Central memory CD4-positive, alpha-beta T cell (primary cell): ENCODE measurements at places on chromosomes 3 and 15.
A peak's percentile ranks its signal among the peaks of the same experiment; 100 is the strongest.

DNA sequence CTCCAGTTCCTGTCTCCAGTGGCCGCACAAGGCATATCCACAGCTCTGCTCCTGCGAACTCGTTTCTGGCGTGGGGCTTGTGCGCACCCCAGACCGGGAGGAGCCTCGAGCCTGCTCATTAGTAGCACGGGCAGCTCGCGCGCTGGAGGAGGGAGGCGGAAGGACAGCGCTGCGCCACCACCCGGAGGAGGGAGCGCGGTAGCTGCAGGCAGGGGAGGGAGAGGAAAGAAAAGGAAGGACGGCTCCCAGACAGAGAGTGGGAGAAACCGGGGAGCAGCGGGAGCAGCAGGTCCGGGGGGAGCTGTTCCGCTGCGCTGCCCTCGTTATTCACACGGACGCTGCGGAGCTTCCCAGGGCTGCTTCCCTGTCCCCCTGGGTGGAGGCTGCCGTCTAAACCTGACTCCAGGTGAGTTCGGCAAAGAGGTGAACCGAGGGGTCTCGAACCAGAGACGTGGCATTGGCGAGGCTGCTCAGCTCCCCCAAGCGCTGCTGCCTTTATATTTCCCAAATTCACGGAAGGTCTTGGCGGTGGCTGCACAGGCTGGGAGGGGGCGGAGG lies 121.3 kb upstream of the ZNF717 start:
- no peak for DNase-seq

GRCh38 chr3:106880206-106880605 lies 497.0 kb upstream of the CCDC54 start:
- no peak for DNase-seq

GRCh38 chr3:72634128-72634527 lies 214.1 kb downstream of the SHQ1 start:
- no peak for DNase-seq

GRCh38 chr3:81291586-81291985 lies 469.9 kb downstream of the GBE1 start:
- no peak for DNase-seq

DNA sequence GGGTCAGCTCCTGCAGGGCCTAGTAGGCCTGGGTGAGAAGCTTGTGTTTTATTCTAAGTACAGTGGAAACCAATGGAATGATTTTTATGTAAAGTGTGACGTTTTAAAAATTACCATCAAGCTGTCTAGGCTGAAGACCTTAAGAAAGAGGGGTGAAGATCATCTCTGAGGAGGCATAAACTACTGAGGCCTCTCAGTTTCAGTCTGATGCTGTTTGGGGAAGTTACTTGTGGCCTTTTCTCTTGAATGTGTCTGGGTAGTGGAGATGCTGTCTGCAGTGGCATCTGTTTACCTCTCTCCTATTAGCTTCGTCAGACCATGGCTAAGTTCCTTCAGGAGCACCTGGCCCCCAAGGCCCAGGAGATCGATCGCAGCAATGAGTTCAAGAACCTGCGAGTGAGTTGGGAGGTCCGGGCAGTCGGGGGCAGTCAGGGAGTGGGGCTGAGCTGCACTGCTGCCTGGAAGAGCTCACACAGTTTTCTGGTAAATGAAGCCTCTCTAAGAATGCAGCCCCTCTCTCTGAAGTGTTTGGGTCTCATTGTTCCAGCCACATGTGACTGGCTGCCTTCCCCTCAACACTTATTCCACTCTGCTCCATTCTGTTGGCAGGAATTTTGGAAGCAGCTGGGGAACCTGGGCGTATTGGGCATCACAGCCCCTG lies 1.9 kb downstream of the IVD start:
- DNase-seq = no peak

GRCh38 chr3:32041316-32041715 lies 59.8 kb downstream of the ZNF860 start:
- no peak for DNase-seq

DNA sequence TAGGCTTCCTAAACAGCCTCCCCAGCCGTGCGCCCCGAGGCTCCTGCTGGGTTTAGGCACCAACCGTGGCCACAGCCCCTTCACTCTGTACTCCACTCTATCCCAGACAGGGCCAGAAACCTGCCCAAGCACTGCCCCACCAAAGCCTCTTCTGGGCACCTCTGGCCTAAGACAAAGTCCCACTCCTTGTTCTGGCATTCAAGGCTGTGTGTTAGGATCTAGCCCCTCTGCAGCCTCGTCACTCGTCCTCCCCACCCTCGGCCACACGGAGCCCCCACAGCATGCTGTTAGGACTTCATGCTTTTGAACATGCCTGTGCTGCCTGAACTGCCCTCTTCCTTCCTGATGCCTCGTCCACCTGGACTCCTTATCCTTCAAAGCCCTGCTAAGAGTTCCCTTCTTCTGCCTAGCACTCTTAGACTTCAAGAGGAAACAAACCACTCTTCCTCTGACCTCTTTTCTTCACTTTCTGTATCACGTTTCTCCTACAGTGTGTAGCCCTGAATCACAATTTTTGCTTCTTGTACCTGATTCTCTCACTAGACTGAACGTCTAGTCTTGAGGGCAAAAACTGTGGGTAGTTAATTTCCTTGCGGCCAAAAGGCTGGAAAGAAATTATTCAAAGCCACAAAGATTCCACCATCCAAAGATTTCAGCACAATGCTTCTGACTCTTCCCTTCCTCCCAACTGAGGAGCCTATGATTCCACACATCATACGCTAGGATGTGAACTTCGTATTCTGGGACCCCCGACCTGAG lies 28.6 kb downstream of the WNT7A start:
- DNase-seq = no peak

- DNase-seq = no peak
Measured at GRCh38 chr15:53527996-53528395, 231.5 kb downstream of the WDR72 start.

GRCh38 chr3:122101646-122102045 lies 46.5 kb downstream of the CD86 start:
- peak; percentile 56 for DNase-seq

- DNase-seq = no peak
Measured at GRCh38 chr15:34359416-34359815, 7.6 kb downstream of the LPCAT4 start.

DNA sequence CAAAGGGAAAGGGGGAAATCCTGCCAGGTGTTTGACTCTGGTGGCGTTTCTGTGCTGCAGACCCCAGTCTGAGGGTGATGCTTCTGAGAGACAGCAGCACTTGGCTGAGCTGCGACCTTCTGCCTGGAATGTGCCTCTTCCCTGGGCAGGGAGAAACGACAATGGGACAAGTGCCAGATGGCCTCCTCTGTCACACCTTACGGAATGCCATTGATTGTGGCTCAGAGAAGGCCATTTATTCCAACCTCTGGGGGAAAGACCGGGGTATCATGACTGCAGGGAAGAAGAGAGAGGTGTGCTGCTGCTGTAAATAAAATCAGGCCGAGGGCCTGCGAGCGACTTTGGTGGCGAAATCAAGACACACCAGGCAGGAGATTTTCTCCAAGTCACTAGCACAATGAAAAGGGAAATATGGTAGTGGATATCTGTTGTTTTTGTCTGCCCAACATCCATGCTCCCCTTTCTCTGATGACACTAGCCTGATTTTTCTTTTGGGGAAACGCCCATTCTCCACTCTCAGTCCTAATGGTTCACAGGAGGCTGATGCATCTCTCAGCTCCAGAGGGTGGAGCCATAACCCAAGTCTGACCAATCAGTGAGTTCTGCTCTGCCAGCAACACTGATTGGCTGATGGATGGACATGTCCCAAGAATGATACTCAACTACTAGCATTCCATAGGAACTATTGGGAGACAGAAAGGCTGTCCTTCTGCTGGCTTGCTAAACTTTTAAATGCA lies 336.1 kb downstream of the FOXP1 start:
- DNase-seq = no peak

GRCh38 chr15:101088271-101088670 lies 163.6 kb downstream of the CHSY1 start:
- DNase-seq = no peak

DNA sequence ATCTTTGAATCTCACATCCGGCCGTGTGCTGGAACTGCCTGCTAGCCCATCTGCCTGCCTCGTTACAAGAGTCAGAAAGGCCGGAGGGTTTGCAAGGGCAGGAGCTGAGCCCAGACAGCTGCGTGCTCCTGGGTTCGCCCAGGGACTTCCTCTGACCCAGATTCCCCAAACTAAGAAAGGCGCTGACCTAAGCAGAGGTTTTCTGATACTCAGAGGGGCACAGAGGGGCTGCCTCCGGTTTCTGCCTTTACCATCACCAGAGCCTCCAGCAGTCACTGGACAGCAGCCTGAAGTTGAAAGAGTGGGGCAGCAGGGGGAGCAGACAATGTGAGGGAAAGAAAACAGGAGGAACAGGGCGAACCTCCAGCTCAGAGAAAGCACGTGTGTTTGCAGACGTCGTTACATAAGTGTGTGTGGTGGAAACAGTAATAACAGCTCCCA lies 33.4 kb upstream of the RAD18 start:
- DNase-seq = no peak

DNA sequence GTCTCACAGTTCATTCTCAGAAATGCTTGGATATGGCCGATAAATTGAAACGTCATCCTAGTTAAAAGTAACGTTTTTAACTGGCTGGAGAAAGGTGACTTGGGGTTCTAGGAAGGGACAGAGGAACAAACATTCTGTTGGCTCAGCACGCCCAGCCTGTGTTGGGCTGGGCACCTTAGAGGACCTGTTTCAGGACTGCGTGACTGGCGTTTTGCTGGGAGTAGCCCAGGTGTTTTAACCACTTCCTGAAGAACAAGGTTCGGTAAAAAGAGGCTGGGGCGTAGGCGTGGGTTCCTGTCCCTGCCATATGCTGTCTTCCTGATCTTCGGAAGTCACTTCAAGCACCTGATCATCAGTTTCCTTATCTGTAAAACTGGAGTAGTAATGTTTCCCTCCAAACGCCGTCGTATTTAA lies 1.1 kb upstream of the TLNRD1 start:
- DNase-seq = peak; percentile 69

- DNase-seq = no peak
Measured at GRCh38 chr3:39519103-39519502, 51.6 kb downstream of the MOBP start.

DNA sequence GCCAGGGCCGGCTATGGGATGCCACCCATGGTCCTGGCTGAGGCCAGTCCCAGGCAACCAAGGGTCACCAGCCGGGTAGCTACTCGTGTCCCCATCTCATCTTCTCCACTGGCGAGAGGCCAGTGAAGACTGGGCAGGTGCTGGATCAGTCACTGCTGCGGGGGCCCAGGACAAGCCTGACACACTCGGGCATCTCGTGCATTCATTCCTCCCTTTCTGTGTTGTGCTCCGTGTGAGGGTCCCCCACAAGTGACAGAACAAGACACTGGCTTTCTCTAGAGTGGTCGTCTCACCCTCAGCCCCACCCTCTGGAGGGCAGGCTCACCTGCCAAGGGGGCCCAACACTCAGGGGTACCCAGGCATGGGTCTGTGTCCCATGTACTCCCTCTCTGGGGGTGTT lies 48.4 kb downstream of the ROPN1B start:
- DNase-seq = no peak

GRCh38 chr3:197181741-197182140 lies 116.7 kb downstream of the DLG1 start:
- DNase-seq = no peak

- DNase-seq = no peak
Measured at GRCh38 chr15:78327466-78327865, 12.7 kb upstream of the CRABP1 start.

GRCh38 chr15:34804113-34804512 lies 8.8 kb upstream of the ACTC1 start:
- DNase-seq = no peak

DNA sequence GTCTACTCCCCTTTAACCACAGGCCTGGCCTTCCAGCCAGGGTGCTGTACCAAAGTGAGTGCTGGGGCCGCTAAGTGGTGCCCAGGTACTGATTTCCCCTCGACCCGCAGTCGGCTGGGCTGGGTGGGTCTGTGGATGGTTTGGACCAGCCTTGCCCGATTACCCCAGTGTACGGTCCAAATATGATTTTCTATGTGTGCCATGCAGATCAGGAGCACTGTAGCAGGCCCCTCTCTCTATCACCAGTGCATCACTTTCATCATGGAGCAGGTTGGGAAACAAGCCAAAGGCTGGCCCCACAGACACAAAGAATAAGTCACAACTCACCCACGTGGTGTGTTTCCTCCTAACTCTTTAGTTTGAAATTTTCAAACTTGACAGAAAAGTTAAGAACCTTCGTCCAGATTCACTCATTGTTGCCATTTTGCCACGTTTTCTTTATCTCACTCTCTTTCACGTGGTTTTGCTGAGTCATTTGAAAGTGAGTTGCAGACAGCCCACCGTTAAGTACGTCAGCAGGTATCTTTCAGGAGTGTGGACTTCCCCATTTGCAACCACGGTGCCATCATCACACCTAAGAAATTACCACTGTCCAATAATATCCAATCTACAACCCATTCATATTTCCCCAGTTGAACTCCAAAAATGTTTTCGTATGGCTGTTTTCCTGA lies 37.0 kb downstream of the ZNF710 start:
- peak; percentile 56 for DNase-seq

DNA sequence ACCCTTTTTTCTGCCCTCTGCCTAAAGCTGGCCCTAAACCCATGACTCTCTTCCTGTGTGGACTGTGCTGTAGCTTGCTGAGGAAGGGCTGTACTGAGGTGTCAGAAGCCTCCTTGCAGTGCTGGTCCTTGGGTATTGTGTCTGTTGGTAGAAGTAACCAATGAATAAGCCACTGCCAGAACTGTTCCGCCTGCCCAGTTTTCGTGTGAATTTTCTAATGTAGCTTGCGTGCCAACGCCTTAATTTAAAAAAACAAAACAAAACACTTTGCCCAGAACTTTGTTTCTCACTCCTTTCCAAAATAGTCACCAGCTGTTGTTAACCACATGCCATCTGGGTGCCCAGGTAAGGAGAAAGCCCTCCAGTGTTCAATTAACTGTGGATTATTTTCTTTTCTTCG lies 101.9 kb downstream of the KLHL25 start:
- no peak for DNase-seq

DNA sequence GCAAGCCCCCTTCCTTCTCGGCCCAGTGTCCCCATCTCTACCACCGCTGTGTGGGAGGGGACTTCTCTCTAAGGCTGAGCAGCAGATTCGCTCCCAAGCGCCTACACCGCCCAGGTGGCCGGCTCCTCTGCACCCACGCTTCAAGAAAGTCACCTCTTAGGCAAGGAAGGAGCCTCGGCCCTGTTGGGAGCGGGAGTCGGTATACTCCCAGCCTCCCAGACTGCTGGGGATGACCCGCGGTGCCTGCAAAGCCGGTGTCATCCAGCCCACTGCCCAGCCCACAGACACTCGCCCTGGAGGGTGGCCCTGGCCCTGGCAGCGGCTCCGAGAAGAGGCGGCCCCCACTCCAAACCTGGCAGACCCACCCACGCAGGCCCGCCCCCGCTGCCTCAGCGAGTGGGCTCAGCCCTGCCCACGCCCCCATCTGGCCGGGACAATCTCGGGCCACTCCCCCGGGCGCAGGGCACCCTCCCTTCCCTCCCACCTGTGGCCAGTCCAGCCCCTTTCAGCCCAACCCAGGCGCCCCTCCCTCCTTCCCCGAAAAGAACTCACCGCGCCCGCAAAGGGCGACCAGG lies 396 bp downstream of the CHRNB4 start:
- no peak for DNase-seq

GRCh38 chr3:119825820-119826219 lies 43.9 kb downstream of the NR1I2 start:
- no peak for DNase-seq

- no peak for DNase-seq
Measured at GRCh38 chr3:120909602-120909878, 1.5 kb downstream of the STXBP5L start.

- DNase-seq = no peak
Measured at GRCh38 chr3:182621435-182622240, 171.7 kb upstream of the ATP11B start.
